ENCODE measurements at places on chromosomes 4 and X.

DNA sequence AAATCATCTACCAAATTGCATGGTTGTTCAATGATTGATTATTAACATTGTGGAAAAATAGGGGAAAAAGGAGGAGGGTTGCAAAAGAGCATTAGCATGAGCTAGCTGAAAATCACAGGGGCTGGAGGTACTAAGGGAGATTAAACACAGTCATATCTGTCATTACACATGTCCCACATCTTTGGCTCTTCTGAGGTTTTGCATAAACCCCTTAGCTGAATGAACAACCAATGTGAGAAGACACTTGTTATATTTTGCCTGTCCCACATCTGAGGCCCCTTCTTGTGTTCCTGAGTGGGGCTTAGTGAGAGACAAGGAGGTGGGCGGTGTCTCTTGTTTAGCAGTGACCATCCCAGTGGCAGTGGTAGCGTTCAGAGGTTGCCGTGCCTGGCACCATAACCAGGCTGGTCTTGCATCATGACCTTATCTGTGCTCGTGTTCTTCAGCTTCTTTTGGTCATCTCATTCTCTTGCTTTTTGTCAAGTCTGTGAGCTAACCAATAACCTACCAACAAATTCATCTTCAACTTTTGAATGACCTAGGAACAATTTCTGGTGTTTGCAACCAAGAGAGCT, 95.6 kb downstream of the MID1IP1 start:
- DNase-seq, result no peak

DNA sequence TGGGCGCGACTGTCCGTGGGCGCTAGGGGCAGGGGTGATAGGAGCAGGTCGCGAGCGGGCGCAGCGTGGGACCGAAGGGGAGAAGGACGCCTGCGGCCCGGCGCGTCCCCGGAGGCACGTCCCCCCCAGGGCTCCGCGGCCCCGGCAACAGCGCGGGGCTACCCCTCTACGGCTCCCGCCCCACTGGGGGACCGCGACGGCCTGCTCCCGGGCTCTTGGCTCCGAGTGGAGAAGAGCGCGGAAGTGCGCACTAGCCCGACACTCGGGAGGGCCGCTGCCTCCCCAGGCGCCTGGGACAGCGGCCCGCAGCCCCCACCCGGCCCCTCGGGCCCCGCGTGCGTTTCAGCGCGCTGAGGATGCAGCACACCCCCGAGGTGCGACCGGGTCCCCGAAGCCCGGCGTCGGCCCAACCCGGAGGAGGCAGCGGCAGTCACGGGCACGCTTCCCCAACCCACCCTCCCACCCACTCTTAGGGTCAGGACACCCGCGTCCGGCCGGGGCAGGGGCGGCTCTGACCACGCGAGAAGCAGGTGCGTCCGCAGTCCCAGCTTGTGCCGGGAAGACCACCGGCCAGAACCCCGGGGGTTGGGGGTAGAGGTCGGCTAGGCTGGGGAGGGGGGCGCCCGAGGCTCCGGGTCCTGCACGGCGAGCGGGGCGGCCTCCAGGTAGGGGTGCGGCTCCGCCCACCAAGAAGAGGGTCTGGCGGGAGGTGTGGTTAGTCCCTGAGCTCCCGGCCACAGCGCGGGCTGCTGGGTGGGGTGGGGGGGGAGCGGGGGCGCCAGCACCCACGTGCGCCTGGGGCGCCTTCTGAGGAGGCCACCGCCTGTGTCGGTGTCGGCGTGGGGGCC, 18.5 kb upstream of the NAT8L start:
- DNase-seq, result no peak

- DNase-seq, result no peak
These were observed 44.8 kb downstream of the MOB1B start for GRCh38 chr4:70946939-70947338.

GRCh38 chrX:152904151-152905080, 6.5 kb downstream of the ZNF185 start:
- peak; percentile 35 for DNase-seq

- DNase-seq, result no peak
These were observed 2.3 kb downstream of the NOX1 start for GRCh38 chrX:100871594-100872560.

DNA sequence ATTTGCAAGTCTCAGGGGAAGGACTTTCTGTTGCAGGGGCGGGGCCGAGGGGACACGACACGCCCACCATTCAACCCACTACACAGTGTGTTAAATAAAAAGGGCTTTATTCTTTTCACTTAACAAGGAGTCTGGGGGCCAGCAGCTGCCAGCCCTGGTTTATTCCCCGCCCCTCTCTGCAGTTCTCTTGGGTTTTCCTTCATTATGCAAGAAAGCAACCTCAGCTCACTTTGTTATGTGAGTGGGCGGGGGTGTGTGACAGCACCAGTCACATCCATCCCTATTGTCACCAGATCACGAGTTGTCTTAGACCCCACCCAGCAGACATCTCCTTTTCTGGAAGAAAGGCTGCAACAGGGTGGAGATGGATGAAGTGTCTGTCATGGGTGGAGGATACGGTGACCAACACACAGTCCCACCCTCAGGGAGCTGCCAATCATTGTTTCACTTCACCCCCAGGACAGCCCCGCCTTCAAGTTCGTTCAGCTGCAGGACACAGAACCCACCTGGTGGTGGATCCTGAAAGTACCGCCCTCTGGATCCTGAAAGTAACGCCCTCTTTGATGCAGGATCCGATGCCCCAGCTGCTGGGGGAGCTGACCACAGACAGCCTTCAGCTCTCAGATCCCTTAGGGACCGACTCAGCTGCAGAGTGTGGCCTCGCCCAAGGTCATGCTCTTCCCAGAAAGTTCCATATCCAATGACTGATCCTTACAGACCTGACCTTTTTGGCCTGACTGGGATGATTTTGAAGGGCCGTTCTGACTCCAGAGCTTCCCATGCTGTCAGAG, 79.6 kb downstream of the SMIM20 start:
- no peak for DNase-seq

GRCh38 chr4:39825741-39826231, 127.8 kb downstream of the UBE2K start:
- no peak for DNase-seq

DNA sequence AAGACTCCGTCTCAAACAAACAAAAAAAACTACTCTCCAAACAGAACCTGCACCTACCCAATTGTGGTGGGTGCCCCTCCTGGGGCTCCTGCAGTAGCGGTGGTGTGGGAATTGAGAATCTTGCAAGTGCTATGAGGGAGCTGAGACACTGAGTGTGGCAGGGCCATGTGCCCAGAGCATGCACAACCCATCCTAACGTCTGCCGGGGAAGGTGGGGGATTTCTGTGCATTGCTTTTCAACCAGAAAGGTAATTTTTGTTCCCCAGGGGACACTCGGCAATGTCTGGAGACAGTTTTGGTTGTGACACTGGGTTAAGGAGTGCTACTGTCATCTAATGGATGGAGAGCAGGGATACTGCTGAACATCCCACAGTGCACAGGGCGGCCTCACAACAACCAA, 35.7 kb downstream of the TBL1X start:
- no peak for DNase-seq

DNA sequence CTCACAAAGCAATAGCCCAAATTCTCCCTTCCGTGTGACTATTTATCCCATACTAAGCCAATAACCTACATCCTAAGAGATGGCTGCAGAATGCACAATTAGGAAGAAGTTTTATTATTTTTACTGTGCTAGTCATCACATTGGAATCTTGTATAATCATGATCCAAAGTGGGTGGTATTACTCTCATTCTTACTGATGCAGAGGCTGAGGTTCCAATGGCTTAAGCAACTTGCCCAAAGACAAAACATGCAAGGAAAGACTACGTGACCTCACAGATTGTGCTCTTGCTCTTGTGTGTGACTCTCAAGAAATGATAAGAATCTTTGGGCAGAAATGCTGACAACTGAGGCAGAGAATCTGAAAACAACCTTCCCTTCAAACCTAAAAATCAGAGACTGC, 212.2 kb downstream of the LDB2 start:
- no peak for DNase-seq

DNA sequence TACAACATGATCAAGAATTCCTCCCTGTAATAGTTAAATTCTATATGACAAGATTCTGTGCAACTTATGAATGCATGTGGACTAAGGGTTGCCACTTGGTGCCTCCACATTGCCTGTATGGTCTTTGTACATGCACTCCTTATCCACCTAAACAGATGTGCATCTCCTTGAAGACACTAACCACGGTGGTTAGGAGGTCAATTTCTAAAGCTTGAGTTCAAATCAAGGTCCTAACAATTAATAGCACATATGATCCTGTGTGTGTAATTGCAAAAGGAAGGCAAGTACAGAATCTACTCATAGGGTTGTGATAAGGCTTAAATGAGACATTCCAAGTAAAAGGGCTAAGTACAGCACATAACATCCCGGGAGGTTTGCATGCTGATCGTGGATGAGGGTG, 1.5 kb upstream of the IL21 start:
- DNase-seq, result no peak

DNA sequence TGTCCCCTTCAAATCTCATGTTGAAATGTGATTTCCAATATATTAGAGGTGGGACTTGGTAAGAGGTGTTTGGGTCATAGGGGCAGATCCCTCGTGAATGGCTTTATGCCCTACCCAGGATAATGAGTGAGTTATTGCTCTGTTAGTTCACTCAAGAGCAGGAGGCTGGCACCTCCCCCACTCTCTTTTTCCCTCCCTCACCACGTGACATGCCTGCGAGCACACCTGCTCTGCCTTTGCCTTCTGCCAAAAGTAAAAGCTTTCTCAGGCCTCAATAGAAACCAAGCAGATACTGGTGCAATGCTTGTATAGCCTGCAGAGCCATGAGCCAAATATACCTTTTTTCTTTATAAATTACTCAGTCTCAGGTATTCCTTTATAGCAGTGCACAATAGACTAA, 286.3 kb upstream of the UGT8 start:
- no peak for DNase-seq

- no peak for DNase-seq
These were observed 41.7 kb downstream of the PTTG2 start for GRCh38 chr4:38001927-38002326.

GRCh38 chr4:153257151-153257620, 52.9 kb downstream of the TRIM2 start:
- no peak for DNase-seq

DNA sequence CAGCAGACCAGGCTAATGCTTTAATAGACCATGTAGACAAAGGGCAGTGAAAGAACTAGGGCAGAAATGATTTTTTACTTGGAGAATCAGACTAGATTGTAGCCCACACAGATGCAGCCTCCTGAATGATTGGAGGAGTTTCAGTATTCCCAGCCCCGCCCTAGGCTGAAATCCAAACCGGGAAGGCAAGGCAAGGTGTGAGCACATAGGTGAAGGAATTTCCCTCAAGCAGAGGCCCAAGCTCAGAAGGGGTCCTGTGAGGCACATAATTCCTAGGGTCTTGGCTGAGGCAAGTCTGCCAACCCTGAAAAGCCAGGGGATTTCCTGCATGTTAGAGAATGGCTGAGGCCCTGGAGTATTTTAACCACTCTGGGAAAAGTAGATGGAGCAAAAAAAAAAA, 56.4 kb upstream of the PAK3 start:
- no peak for DNase-seq

- DNase-seq, result no peak
These were observed 170.0 kb downstream of the RELL1 start for GRCh38 chr4:37516057-37516775.

GRCh38 chrX:130005089-130005807, 22.8 kb downstream of the BCORL1 start:
- DNase-seq, result no peak

GRCh38 chrX:96407072-96407471, 277.6 kb upstream of the DIAPH2 start:
- DNase-seq, result no peak

- no peak for DNase-seq
These were observed 32.0 kb downstream of the STIM2 start for GRCh38 chr4:26892480-26893150.

DNA sequence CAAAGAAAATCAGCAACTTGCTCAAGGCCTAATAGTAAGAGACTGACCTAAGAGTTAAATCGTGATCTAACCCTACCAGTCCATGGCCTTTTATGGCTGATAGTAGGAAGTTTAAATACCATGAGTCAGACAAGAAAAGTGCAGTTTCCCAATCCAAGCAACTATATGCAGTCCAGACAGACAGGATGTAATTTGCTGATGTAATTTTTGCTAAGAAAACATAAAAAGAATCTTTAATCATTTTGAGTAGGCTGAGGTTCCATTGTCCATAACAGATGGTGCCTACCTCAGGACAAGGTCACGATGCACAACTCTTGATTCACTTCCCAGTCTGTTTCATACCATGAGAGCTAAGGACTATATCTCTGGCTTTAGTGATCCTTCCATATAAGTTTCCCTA, 317.5 kb upstream of the GRIA3 start:
- DNase-seq, result no peak

DNA sequence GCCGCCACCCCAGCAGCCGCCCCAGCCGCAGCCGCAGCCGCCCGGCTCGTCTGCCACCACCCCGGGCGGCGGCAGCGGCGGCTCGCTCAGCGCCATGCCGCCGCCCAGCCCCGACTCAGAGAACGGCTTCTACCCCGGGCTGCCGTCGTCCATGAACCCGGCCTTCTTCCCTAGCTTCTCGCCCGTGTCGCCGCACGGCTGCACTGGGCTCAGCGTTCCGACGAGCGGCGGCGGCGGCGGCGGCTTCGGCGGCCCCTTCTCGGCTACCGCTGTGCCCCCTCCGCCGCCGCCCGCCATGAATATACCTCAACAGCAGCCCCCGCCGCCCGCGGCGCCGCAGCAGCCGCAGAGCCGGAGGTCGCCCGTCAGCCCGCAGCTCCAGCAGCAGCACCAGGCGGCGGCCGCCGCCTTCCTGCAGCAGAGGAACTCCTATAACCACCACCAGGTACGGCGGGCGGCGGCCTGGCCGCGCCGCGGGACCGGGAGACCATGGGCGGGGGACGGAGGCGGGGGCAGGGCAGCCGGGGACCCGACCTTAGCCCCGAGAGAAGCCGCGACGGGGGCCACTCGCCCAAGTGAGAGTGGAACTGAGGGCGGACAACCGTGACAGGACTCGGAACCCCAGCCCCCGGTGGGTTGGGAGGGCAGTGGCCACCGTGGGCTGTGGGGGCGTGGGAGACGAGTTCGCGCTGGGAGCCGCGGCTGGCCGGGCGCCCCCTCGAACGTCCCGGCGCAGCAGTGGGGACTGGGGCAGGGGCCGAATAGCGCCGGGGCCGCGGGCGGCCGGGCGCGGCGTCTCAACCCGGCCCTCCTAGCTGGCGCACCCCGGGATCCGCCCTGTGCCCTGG, 1.8 kb downstream of the CPEB2 start:
- peak; percentile 51 for DNase-seq

DNA sequence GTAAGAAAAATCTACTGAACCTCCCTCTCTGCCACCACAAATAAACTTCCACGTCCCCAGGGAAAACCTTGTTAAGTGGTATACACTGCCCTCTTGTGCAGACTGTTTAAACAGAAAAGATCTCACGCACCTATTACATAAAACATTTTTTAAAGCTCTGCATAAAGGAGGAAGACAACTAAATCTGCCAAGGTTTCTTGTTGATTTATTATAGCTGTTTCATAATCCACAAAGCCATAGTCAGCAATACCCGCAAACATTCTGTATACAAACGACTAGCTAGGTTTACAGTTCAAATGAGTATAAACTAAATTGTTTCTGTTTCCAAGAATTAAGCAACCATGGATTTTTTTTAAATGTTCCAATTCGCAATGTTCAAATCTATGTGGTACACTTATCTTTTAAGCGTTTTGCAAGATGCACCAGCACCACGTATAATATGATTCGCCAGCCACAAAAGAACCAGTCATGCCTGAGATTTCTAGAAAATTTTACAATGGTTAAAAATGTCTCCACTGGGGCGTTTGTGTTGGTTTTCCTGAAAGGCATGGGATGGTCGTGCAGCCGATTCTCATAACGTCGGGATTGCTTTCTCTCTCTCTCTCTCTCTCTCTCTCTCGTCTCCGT, 164.6 kb downstream of the PRKX start:
- DNase-seq, result no peak

All from T-helper 9 cell (primary cell).